ENCODE measurements at places on chromosomes 7 and 10.

DNA sequence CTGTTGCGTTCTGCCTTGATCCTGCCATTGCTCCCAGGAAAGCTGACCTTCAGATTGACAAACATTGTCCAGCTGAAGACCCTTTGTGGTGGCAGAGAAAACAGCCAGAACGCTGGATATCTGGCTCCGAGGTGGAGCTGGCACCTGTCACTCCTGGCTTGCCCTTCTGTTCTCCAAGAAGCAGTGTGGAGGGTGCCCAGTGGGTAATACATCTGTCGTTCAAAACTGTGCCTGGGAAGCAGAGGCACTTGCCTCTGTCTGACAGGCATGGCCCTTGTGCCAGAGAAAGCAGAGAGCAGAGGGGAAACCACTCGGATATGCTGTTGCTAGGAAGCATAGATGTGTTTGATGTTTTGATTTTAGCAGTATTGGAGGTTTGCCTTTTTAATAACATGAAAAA is 231.4 kb downstream of the BMPER start:
- DNase-seq = no peak

GRCh38 chr7:41698726-41699125 is 4.2 kb downstream of the INHBA start:
- no peak for DNase-seq

DNA sequence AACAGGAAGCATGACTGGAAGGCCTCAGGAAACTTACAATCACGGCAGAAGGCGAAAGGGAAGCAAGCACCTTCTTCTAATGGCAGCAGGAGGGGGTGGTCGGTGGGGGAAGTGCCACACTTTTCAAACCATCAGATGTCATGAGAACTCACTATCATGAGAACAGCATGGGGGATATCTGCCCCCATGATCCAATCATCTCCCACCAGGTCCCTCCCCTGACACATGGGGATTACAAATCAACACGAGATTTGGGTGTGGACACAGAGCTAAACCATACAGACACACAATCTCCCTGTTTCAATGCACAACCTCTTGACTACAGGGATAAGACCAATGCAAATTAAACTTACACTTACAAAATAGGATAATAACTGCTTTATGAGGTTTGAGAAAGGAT is 97.6 kb downstream of the SGMS1 start:
- no peak for DNase-seq

DNA sequence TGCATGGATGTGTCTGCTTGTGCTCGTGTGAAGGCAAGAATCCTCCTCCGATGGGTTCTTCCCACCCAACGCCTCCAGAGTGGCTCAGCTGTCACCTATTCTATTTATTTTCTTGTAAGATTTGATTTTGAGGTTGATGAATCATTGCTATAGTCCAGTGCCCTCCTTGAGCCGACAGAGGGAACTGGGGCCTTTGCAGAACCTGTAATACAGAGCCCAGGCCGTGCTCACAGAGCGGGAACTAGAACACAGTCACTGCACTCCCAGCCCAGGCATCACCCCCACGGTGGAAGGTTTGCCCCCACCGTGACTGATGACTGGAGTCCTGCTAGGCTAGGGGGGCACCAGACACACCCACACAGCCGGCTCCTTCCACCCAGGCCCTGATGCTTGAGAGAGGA is 2.0 kb downstream of the RARRES2 start:
- DNase-seq = no peak

GRCh38 chr10:49089557-49090188 is 25.6 kb downstream of the VSTM4 start:
- no peak for DNase-seq

All from stimulated activated CD8-positive, alpha-beta memory T cell treated with anti-CD3 and anti-CD28 coated beads, Interleukin-7, amount 100 ng/mL, for 4 hours (primary cell).